Left ventricle myocardium inferior (tissue), 1 donor: ENCODE measurements at places on chromosomes 5 and 9. TPM values are rescaled to one million over a fixed set of nuclear protein-coding genes. Genes with fewer than 3 reads are reported as not detected.

DNA sequence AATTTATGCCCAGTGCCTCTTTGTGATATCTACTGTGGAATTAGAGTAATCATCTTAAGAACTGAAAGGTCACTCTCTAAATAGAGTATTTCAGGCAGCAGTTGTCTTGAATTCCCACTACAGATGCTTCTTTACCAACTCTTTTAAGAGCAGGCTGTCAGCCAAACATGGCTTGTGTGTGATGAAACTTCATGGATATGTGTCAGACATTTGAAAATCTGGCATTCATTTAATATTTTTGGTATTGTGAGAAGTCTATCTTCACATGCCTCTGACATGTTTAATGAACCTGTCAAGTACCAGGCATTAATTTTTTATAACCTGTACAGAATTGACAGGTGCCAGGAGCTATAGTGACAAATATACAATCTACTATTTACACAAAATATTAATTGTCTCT, 318.6 kb downstream of the CDH9 start:
- H3K27me3 ChIP-seq: no peaks in the 10 kb centered on the region
- H3K36me3 ChIP-seq: no peaks in the 10 kb centered on the region
- H3K27ac ChIP-seq: no peak overlapping the region

GRCh38 chr5:171660434-171660833, 125.2 kb upstream of the SMIM23 start:
- DNase-seq: no peak
- no peaks in the 10 kb centered on the region for H3K36me3 ChIP-seq
- no peak overlapping the region for H3K4me3 ChIP-seq
- peak overlapping the region; percentile 15 for H3K27ac ChIP-seq

DNA sequence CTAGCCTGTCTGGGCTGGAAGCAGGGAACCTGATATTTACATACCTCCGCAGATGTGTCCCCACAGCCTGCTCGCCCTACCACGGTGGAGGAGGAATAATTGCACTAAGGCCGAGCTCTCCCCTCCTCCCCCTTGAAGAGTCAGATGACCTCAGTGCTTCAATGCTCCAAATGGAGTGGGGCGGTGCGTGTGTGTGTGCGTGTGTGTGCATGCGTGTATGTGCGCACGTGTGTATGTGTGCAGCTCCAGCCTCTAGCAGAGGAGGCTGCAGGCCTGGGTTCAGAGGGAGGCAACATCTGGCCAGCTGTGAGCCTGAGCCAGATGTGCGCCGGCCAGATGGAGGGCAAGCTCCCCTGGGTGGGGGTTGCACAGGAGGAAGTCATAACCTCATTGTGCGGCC, 90.5 kb downstream of the NRG2 start:
- no peaks in the 10 kb centered on the region for H3K27me3 ChIP-seq
- peaks cover 52% of the 10 kb centered on the region for H3K4me1 ChIP-seq
- no peak for DNase-seq

Gene PCDHGA3
- total RNA-seq: 12.2 TPM

Gene ZNF367
- total RNA-seq: 3.9 TPM

- no peaks in the 10 kb centered on the region for H3K27me3 ChIP-seq
- no peak for DNase-seq
- no peaks in the 10 kb centered on the region for H3K4me1 ChIP-seq
These were observed 145.1 kb upstream of the ADAMTS16 start for GRCh38 chr5:4995014-4995413.

- H3K36me3 ChIP-seq: peaks cover 25% of the 10 kb centered on the region
- no peak overlapping the region for H3K27ac ChIP-seq
- no peaks in the 10 kb centered on the region for H3K27me3 ChIP-seq
- H3K4me1 ChIP-seq: no peaks in the 10 kb centered on the region
- H3K4me3 ChIP-seq: no peak overlapping the region
These were observed 71.8 kb downstream of the KDM4C start for GRCh38 chr9:6829536-6829935.

Gene CD74
- 251 TPM for total RNA-seq

GRCh38 chr5:112549605-112550166, 130.6 kb upstream of the EPB41L4A start:
- no peak overlapping the region for H3K4me3 ChIP-seq
- DNase-seq: no peak
- no peaks in the 10 kb centered on the region for H3K36me3 ChIP-seq
- H3K27ac ChIP-seq: no peak overlapping the region
- H3K27me3 ChIP-seq: no peaks in the 10 kb centered on the region
- peaks cover 8% of the 10 kb centered on the region for H3K4me1 ChIP-seq

Gene SLCO6A1
- not detected for total RNA-seq

DNA sequence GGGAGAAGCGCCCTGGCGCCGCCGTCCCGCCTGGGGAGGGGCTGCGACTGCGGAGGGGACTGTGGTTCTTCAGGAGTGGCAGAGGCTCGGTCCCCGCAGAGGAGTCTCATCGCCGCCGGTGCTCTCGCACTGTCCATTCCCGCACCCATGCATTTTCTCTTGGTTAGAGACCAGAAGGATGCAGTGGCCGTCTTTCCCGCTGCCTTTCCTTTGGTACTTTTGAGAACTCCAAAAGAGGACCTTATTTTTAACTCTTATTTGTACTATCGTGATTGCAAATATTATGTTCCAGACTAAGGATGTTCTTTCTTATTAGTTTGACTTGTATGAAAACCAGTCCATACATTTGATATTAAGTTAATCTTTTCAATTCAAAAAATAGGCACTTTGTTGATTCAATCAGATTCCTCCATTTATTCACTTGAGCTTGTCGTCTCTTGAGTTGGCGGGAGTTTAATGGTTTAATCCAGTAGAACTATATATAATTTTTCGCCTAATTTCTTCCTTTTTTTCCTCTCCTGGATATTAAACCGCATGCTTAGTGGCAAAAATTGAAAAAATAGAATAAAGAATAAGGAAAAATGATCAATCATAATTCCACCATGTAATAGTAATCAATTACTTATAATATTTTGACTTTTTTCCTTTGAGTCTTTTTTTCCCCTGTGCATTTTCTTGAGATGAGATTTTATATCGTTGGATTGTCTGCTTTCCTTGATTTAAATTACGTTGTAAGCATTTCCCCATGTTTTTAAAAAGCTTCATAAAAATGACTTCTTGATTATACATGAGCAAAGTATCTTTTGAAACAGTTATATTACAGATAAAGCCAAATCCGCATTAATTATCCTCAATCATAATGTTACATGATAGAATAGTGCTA, 861 bp downstream of the ZFYVE16 start:
- no peaks in the 10 kb centered on the region for H3K27me3 ChIP-seq
- peak overlapping the region; percentile 84 for H3K4me3 ChIP-seq
- peak; percentile 60 for DNase-seq
- peak overlapping the region; percentile 96 for H3K27ac ChIP-seq
- H3K4me1 ChIP-seq: peaks cover 52% of the 10 kb centered on the region

DNA sequence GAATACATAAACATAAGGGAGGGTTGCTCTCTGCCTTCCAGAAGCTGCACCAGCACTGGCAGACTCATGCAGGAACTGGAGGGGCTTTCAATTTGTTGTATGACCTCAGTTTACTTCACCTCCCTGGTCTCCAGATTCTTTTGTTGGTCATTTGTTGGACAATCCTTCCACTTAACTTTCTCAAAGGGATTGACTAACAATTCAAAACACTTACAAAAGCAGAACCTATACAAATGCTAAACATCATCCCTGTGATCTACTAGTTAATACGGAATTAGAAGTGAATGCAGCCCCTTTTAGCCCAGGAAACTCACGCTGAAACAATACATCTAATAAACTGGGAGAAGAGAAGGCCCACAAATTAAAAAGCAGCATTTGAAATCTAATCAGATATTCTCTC, 404.6 kb upstream of the BRINP1 start:
- no peak overlapping the region for H3K27ac ChIP-seq
- H3K4me1 ChIP-seq: no peaks in the 10 kb centered on the region
- no peak overlapping the region for H3K4me3 ChIP-seq
- DNase-seq: no peak
